HFFc6 (cell line): ENCODE measurements at places on chromosomes 3 and 15. TPM values are rescaled to one million over a fixed set of nuclear protein-coding genes. Genes with fewer than 3 reads are reported as not detected.

TRIM69 gene
- 7.2 and 7.8 TPM in 2 replicates for total RNA-seq

SLC9C1 gene
- not detected in 2 replicates for total RNA-seq

ATP10A gene
- 28.3 to 39.2 TPM (median 32.7 TPM) in 3 replicates for total RNA-seq

ARGFX gene
- total RNA-seq: not detected in 2 replicates

STRIT1 gene
- total RNA-seq: not detected in 3 replicates

ERICH6 gene
- not detected in 3 replicates for total RNA-seq

MUC20 gene
- 0.17 TPM in 1 of 2 replicates, not detected in the other for total RNA-seq

ZPLD1 gene
- total RNA-seq: not detected in 3 replicates
